Activated naive CD8-positive, alpha-beta T cell treated with anti-CD3 and anti-CD28 coated beads, Interleukin-2, amount 10 ng/mL, durations not matched to agents 7 days and 5 days (primary cell): ENCODE measurements at places on chromosomes 4 and X.

- DNase-seq, result no peak
These were observed 30.5 kb upstream of the RBPJ start for GRCh38 chr4:26290321-26290720.

DNA sequence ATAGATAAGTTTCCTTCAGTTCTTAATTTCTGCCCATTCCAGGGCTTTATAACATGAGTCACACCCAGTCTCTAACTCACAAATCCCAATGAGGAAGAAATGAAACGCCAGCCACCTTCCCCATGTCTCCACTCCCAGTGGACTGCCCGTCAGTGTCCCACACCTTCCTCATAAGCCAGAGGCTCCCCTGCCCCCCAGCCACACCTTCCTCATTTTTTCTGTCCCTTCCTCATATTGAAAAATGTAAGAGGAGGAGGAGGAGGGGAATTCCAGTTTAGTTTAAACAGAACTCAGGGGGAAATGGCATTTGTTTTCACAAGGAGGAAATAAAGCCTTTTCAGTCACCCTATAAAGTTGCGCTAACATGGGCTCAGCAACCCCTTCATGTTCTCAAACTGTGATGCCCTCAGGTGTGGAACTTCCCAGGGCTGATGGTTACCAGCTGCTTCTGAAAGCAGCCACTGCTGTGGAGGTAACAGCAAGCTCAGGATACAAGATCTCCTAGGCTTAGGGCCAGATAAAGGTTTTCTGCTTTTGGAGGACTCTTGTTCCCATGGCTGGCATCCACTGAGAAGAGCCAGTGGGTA, 97.8 kb downstream of the PARM1 start:
- no peak for DNase-seq

- no peak for DNase-seq
These were observed 32.1 kb upstream of the RAPGEF2 start for GRCh38 chr4:159070742-159071141.

DNA sequence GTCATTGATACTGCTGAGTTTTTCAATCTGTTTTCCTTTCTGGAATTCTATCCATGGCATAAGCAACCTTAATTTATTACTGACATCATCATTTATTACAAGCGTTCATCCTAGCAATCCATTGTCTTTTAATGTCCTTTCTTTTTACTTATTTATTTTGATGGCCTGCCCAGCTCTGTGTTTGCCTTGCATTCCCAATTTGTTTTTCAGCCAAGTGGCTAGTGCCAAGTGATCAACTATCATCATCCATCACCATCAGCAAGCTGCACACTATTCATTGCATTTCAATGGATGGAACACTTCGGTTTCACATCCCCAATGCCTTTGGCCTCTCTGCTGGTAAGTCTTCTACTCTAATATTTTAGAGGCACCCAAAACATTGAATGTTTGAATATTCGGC, 831.7 kb upstream of the EPHA5 start:
- DNase-seq, result no peak

GRCh38 chr4:6134612-6135220, 65.6 kb downstream of the JAKMIP1 start:
- no peak for DNase-seq

DNA sequence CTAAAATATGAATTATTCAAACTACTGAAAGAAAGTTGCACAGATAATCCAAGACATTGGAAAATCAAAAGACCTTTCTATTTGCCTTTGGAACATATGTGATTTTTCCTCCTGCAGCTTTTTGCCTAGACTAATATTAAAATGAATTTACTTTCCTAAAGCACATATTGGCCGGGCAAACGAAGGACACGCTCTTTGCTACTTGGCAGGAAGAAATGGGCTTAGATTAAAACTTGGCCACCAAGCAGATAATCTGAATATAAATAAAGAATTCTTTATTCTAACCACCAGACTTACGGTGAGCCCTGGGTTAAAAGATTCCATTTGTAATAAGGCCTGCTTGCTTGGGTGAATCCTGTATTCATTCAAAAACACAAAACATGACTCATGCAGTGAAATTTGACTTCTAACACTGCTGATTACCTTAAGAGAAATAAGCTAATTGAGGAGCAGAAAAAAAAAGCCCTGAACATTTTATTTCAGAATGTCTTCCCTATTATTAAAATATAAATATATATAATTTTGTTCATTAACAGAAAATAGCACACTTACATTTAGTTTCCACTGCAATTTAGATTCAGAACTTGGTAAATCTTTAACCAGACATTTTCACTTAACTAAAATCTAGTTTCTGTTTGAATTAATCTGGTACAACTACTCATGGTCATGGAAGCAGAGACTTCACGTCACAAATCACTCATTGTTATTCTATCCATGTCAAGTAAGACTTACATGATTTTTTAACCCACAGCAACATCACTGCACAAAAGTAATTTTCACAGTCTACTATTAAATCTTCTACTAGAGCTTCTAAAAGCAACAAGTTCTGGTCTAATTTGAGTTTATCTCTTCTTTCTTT, 116.1 kb upstream of the PLAC1 start:
- no peak for DNase-seq
